Stimulated activated CD4-positive, alpha-beta T cell treated with anti-CD3 and anti-CD28 coated beads, Interleukin-1b, Interleukin-23, amount 100 ng/mL, for 1 hour (primary cell): ENCODE measurements at places on chromosomes 1 and 21.

DNA sequence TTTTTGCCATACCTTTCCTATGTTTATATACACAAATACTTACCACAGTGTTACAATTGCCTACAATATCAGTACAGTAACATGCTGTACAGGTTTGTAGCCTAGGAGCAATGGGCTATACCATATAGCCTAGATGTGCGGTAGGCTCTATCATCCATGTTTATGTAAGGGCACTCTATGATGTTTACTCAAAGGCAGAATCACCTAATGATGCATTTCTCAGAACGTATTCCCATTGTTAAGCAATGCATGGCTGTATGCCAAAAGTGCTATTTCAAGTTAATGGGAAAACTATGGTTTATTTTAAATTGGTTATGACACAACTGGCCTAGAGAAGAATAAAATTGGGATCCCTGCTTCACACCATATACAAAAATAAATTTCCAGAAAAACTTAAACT lies 36.9 kb upstream of the DISP1 start:
- DNase-seq: no peak

- DNase-seq: peak; percentile 59
Observed at GRCh38 chr1:11654137-11654938, at the start of the genes FBXO2 and FBXO44. FBXO2 (minus strand) TSS chr1:11654429; CDS start chr1:11654340, 89 bp downstream. FBXO44 (plus strand) TSS chr1:11654877; CDS start chr1:11655836, 959 bp downstream.

GRCh38 chr1:76408303-76408702 lies 333.8 kb downstream of the ST6GALNAC3 start:
- DNase-seq: no peak

GRCh38 chr1:116855773-116856201 lies 53.9 kb upstream of the PTGFRN start:
- DNase-seq: no peak

DNA sequence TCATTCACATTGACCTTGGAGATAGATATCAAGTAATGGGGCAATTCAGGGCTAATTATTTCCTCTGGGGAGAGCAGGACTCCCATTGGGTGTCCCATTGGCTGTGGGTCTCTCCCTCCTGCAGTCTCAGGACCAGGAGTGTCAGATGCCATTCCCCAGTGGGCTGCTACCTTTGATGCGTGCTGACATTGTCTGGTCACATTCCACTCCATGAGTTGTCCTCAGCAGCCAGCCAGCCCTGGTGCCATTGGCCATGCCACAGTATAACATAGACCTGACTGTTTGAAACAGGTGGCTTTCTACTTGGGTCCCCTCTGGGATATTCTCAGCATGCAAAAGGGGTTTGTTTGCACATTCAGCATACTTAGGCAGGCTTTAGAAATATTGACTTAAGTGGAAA lies 118.5 kb downstream of the MRPS6 start:
- no peak for DNase-seq

DNA sequence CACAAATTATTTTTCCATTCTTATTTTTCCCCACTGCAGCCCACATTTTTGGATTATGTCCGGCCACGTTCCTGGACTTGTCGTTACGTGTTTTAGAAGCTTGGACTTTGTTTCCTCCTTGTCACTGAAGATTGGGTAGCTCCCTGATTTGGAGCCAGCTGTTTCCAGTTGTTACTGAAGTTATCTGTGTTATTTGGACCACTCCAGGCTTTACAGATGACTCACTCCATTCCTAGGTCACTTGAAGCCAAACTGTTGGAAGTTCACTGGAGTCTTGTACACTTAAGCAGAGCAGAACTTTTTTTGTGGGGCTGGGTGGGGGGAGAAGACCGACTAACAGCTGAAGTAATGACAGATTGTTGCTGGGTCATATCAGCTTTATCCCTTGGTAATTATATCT lies 12.2 kb upstream of the AXDND1 start:
- DNase-seq: no peak

DNA sequence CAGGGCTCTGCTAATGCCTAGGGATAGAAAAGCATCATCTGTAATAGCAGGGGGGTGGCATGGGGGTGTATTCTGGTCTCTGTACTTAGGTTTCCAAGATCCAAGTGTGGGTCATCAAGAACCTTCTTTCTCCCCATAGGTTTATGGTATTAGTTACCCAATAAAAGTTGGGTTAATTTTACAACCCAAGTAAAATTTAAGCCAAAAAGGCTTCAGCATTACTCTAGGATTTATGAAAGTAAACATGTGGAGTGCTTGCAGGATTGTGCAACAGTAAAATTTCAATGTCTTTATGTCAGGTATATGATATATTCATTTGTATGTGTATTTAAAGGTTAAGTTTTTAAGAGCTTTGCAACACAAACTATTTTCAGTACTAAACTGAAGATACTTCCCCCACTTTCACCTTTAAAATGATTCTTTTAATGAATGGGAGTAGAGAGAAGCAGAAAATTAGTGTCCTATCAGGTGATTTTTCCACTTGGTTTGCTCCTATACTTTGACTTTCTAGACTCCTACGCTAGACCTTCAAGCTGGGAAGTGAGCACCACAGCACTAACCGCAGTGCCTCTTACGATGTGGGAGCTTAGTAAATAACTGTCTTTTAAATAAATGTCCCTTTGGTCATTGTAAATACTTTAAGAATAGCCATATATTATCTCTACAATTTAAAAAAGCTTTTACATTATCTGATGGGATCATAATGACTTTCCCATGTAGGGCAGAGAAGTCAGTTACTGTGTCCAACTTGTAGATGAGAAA lies 67.8 kb upstream of the UBE2U start:
- no peak for DNase-seq

- no peak for DNase-seq
Observed at GRCh38 chr1:78779831-78780230, 130.2 kb downstream of the IFI44 start.

DNA sequence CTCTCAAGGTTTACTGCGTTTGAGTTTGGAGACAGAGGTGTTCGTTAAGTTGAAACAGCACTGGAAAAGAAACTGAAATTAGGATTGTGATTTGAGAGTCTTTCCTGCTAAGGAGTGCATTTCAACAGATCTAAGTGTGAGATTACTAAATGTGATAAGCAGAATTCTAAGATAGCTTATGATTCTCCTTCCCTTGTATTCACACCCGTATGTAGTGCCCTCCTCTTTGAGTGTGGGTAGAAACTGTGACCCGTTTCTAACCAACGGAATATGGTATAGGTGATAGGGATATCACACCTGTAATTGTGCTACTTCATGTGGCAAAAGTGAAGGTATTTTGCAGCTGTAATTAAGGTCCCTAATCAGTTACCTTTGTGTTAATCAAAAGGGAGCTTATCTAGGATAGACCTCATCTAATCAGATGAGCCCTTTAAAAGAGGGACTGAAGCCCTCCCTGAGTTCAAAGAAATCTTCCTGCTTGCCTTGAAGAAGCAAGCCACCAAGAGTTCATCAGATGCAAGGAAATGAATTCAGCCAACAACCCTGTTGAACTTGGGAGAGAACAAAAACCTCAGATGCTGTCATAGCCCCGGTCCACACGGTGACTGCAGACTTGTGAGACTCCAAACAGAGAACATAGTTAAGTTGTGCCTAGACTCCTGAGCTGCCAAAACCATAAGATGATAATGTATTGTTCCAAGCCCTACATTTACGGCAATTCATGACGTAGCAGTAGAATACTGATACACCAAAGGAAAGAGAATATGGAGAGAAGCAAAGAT lies 12.6 kb upstream of the IL12RB2 start:
- no peak for DNase-seq

DNA sequence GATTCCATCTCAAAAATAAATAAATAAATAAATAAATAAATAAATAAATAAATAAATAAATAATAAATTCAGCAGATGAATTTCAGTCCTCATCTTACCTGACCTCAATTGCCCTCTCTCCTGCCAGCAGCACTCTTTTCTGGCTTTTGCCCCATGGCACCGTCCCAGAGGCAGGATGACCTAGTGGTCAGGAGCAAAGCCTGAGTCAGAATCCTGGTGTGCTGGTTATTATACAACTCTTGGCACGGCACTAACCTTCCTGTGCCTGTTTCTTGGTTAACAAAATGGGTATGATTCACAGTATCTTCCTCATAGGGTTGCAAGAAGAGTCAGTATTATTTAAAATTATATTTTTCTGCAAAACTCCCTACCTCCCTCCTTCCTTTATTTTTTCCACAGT lies 43.0 kb downstream of the NKAIN1 start:
- DNase-seq: no peak

DNA sequence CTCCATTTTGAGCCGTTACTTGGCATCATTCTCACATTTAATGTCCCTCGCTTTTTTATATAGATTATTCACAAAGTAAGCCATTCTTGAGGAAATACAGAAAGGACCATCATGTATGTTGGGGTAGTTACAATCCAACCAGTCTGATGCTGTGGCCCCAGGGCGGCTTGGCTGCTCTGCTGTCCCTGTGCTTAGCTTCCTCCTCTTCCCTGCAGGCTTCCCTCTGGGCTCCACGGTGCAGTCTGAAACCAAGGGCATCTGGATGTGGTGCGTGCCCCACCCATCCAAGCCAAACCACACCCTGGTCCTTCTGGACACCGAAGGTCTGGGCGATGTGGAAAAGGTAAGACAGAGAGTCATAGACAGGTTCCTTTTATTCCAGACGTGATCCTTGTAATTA lies 5.5 kb downstream of the GBP6 start:
- DNase-seq: no peak

DNA sequence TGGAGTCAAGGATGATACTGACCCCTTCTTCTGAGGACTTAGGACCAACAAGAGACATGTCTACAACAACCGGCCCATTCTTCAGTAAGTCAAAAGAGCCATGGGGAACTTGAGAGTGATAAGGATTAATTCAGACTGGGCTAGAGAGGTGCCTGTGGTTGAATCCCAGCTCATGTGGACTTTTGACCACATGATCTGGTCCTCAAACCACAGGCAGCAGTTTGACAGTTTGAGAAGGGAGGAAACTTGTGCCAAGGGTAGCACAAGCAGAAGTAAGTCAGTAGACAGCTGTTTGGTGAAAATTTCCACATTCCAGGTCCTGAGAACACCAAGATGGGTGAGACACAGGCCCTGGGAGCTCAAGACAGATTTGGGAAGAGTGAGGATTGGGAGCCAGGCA lies 19.8 kb downstream of the SH3BP5L start:
- no peak for DNase-seq

DNA sequence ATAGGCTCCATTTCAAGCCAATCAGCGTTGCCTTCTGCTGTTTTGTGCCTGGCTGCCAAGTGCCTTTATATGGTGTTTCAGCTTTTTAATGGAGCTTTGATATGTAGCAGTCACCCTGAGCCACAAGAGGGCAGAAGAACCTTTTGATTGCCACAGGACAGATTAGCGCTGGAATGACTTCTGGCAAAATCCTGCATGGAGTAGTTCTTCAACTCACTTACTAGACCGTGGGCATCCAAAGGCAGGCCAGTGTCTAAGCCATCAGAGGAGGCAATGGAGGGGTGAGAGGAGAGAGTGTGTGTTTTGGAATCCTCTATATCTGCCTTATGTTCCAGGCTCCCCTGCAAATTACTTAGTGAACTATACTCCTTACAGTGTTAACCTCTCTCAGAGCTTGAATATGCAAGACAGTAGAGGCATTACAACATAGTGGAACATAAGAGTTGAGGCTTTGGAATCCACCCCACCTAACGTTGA lies 56.2 kb downstream of the ST3GAL3 start:
- peak; percentile 8 for DNase-seq

DNA sequence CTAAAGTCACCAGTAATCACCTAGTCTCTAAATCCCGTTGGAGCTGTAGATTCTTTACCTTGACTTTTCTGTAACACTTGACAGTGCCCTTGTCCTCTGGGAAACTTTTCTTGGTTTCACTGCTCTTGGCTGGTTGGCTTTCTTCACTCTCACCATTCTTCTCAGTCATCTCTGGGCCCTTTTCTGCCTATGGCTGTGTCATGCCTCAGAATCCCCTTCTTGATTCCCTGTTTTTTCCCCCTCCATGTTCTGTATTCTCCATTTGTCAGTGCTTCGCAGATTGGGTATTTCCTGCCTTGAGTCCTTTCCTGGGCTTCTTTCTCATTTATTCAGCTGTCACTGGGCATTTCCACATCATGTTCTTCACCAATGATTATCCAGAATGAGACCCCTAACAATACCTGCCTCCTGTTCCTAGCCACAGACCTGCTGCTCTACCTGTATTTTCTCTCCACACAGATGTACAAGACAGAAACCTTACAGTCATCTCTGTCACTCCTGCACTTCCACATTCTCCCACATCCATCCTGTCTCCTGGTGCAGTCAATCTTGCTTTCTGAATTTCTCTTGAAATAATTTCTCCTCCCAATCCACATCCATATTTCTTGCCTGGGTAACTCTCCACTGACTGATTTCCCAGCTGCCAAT lies 14.7 kb downstream of the UCK2 start:
- no peak for DNase-seq

- no peak for DNase-seq
Observed at GRCh38 chr1:13945856-13946255, 245.9 kb downstream of the PRDM2 start.

GRCh38 chr21:26061437-26061836 lies 109.1 kb downstream of the APP start:
- no peak for DNase-seq

DNA sequence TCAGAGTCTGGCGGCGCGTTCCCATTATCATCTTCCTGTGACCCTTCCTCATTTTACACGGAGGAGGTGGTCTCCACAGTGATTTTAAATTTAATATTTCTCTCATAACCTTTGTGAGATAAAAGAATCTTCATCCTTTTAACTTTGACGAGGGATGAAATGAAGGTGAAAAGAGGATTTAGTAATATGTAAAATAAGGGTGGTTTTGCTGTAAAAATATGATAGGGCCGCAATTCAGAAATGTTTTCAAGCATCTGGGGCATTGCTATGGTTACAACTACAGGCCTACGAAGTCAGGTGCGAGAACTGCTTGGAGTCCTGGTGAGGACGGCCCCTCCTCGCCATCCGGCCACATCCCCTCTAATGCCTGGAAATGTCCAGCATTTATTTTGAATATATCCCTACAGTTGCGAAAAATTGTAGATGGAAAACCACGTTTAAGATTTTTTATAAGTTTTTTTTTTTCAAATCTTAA lies 422 bp upstream of the RSBN1 start:
- no peak for DNase-seq

GRCh38 chr1:245107776-245108114 lies 47.0 kb upstream of the KIF26B start:
- no peak for DNase-seq

DNA sequence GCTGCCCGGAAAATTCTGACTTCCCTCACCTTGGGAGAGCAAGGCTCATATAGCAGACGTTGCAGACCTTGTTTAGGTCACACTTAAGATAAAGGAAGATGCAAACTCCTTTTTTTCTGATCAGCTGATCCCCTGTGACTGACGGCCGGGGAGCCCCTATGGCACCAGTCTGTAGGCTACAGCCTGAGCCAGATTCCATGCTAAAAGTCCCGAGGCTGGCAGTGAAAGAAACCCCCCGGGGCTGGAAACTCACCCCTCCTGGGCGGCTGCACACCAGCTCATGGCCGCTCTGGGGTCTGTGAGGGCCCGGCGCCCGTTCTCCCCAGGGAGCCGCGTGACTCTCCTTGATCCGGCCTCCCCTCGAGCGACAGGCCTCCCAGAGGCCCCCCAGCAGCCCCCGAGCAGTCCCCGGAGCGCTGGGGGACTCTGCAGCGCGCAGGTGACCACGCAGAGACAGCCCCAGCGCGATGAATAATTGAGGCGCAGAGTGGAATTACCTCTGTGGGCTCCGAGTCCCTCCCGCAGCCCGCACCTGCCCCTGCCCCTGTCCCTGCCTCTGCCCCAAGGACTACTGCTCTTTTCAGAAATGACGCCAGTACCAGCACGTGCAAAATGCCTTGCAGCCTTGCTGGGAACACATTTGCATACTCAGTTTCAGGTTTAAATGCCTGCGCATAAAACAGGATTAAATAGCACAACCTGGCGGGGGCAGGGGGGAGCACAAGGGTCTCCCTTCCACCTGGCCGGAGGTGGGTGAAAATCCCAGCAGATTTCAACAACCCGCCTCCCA lies 62.6 kb upstream of the CLDN14 start:
- DNase-seq: no peak

GRCh38 chr1:39301606-39302005 lies 97.1 kb downstream of the MACF1 start:
- no peak for DNase-seq
